ENCODE measurements at places on chromosomes 7 and 10.

- peak; percentile 71 for DNase-seq
Measured at GRCh38 chr7:30028216-30028748, at the start of gene PLEKHA8. PLEKHA8 (plus strand) TSS chr7:30028412; CDS start chr7:30028763, 351 bp downstream.

GRCh38 chr7:41889040-41889439 is 186.2 kb upstream of the INHBA start:
- no peak for DNase-seq

DNA sequence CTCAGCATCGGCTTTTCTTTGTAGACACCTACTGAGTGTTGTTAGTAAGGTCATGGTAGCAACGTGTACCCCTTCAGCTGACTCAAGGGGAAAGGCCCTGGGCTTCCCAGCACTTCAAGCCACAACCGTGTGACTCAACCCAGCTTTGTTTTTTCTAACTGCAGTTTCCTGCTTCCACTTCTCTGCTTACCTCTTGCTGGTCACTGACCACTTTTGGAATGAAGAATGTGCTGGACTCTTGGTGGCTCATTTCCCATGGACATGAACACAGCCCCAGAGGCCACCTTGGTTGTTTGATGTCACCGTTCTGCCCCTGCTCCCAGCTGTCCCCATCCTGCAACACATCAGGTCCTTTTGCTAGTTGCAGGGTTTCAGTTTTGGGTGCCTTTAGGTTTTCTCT is 69.5 kb upstream of the ZNF438 start:
- no peak for DNase-seq

- no peak for DNase-seq
Measured at GRCh38 chr10:30915146-30915545, 116.5 kb downstream of the ZNF438 start.

GRCh38 chr7:112790586-112791003 is 402 bp upstream of the TMEM168 start:
- no peak for DNase-seq

DNA sequence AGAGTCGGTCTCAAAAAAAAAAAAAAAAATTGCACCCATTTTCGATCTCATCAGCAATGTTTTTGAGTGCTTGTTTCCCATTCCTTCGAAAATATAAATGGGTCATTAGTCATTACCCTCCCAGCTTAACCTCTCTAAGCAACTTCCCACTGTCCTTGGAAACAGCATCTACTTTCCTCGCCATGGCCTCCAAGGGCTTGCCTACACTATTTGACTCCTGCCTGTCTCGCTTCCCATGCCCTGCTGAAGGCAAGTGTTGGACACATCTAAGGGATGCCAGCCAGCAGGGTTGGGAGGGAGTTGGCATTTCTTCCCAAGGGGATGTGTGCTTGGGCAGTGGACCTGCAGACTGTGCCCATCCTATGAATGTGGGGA is 12.7 kb upstream of the RHBDD2 start:
- DNase-seq: no peak

- no peak for DNase-seq
Measured at GRCh38 chr7:130135208-130136205, 65.2 kb downstream of the KLHDC10 start.

DNA sequence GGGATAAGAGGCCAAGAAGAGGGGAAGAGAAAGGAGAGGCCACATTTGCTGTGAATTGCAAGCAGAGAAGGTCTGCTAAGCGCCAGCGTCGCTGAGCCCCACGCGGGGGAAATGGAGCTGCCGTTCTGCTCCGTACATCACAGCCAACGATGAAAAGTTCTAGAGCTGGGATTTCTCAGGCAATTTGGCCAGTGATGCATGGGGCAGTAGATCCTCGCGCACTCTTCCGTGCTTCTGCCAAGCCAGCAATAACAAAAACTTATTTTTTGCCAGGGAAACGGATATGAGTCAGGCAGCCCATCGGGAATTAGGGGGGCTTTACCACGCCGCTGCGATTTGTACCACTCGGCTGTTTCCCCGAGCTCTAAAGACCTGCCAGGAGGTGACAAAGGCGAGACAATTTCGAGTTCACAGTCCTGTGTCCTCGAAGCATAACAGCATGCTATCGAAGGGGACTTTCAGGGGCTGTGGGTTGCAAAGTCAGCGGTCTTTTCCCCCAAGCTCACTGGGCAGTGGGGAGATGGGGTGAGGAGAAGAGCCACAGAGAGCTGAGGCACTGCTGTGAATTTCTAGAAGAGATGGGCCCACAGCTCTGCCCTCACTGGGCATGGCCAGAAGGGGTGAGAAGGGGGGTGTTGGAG is 30.0 kb upstream of the SLF2 start:
- DNase-seq: no peak

DNA sequence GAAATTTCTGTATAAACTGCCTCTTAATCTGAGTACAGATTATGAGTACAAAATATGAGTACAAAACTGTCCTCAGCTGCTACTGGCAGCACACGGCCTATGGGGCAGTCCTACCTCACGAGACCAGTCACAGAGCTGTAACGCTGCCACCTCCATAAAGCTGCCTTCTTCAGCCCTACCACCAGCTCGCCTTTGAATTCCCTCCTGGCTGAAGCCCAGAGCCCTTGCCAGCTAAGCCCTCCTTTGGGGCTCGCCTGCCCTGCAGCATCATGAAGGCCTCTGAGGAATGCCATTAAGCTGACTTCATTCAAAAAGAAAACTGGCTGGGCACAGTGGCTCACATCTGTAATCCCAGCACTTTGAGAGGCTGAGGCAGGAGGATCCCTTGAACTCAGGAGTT is 180.0 kb upstream of the SH2B2 start:
- DNase-seq: no peak

- no peak for DNase-seq
Measured at GRCh38 chr10:90319188-90319914, 538.5 kb downstream of the HTR7 start.

GRCh38 chr7:3888096-3888495 is 587.0 kb downstream of the SDK1 start:
- DNase-seq: no peak

DNA sequence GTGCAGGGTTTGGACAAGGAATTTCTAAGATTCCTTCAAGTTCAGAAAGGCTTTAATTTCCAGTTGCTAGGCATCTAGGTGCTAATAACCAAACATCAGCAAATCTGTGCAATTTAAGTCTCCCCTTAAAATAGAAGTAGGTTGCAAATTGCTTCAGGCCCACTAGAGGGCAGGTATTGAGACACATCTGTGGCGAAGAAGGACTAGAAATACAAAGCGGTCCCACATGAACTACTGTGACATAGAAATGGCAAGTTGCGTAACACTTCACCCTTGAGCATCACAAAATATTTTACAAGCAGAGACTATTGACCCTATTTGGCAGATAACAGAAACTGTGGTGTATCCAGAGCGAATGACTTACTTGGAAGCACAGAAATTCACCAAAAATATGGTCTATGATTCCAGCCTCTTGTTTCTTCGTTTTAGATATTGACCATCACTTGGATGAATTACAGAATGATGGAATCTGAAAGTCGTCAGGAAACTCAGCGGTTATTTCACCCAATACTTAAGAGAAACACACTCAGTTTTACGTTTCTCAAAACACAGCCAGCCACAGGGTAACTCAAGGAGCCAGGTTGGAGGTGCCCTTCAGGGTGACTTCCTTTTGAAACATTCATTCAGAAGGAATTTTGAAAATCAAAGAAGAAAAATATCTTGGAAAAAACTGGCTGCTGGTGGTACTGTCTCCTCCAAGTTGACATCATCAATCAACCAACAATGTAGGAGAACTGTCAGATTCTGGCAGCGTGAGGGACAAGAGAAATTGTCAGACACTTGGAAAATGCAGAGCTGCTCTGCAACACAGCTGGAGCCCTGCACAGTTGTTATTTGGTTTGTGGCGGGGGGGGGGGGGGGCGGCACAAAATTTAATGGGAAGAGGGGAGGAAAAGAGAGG is 256.3 kb upstream of the MINDY3 start:
- no peak for DNase-seq

DNA sequence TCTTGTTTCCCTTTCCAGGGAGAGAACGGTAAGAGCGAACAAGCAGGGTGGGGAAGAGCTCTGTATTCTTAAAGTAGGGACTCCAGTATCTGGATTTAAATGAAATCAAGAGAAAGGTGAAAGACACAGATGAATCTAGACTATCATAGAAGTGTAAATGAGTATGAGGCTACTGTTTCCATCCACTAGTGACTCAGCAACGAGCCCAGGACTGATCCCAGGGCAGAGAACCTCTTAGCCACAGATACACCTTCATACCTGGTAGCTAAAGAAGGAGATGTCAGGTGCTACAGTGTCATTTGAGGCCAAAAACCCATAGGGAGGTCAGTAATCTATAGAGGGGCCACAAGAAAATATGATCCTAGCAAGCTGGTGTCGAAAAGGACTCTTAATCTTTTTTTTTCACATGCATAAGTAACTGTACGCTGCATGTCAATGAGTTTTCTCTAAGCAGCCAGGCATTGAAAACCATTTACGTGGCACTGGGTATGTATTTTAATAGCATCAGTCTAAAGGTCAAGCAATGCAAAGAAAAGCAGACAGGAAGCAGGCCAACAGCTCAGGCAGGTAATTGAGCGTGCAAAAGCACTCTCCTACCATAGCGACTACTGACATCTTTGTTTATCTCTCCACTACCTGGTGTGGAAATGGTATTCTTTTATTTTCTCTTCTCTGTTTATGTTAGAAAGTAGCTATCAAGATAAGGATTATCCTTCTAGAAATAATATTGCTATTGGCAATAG is 91.5 kb upstream of the EGR2 start:
- no peak for DNase-seq

- DNase-seq: no peak
Measured at GRCh38 chr10:49365275-49365674, 30.6 kb downstream of the DRGX start.

DNA sequence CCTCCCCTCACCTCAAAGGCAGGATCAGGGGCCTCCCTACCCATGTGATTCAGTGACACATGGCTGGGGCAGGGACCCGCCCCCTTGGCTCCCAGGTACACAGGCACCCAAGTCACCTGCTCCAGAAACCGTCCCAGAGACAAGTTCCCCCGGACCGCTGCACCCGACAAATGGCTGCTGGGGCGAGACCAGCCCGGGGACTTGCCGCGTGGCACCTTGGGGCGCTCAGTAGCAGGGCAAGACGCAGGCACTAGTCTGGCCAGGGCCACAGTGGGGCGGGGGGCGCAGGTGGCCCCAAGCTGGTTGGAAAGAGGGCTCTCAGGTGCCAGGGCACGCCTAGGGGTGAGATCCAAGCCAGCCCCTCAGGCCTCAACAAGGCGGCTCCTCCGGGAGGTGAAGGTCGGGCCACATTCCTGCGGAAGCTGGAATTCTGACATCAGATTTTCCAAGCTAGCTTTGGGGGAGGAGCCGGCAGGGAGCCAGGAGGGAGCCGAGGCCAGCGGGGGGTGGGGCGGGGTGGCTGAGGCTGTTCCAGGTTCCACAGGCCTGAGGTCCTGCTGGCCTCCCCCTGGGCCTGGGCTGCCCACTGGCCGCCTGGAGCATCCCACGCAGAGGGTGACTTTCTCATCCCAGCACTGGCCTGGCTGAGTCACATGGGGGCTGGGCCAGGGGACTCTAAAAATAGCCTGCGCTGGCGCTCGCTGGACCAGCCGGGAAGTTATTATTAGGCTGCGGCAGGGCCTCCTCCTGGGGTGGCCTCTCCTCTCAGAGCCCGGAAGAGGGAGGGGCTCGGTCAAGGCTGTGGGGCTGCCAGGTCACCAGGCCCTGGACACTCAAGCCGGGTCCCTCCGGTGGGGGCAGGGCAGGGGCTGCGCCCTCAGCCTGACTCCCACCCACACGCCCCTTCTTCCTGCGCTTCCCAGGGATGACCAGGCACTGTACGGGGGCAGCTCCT is 20.5 kb upstream of the INPP5A start:
- no peak for DNase-seq

- no peak for DNase-seq
Measured at GRCh38 chr7:148791546-148791945, 92.5 kb downstream of the EZH2 start.

- peak; percentile 22 for DNase-seq
Measured at GRCh38 chr7:90988996-90989765, 275.1 kb upstream of the FZD1 start.

- no peak for DNase-seq
Measured at GRCh38 chr10:92690211-92690914, 608 bp downstream of the HHEX start.

GRCh38 chr7:145902123-145902522 is 214.5 kb upstream of the CNTNAP2 start:
- DNase-seq: no peak

- no peak for DNase-seq
Measured at GRCh38 chr10:118873091-118873737, 118.4 kb upstream of the CACUL1 start.

GRCh38 chr10:100984672-100985177 is 2.6 kb downstream of the MRPL43 start:
- DNase-seq: no peak

GRCh38 chr7:87517136-87517815 is 41.8 kb upstream of the ABCB4 start:
- DNase-seq: no peak

GRCh38 chr7:92769394-92769699 is 67.0 kb downstream of the CDK6 start:
- DNase-seq: no peak

DNA sequence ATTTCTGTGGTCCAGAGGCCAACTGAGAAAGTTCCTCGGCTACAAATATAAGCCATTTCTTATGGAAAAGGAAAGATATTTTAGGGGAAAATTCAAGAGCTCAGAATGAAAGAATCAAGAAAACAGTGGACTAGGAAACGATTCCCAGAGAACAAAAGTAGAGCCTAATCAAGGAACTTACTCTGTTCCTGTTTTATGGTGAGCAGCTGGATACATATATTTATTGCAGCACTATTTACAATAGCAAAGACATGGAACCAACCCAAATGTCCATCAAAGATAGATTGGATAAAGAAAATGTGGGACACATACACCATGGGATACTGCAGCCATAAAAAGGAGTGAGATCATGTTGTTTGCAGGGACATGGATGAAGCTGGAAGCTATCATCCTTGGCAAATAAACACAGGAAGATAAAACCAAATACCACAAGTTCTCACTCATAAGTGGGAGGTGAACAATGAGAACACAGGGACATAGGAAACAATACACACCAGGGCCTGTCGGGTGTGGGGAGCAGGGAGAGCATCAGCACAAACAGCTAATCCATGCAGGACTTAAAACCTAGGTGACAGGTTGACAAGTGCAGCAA is 298.7 kb downstream of the THSD7A start:
- no peak for DNase-seq

- DNase-seq: no peak
Measured at GRCh38 chr7:137774793-137775201, 72.0 kb downstream of the DGKI start.

- DNase-seq: no peak
Measured at GRCh38 chr7:35522697-35523096, 172.2 kb downstream of the HERPUD2 start.

- no peak for DNase-seq
Measured at GRCh38 chr7:158107806-158108205, 479.8 kb downstream of the PTPRN2 start.

DNA sequence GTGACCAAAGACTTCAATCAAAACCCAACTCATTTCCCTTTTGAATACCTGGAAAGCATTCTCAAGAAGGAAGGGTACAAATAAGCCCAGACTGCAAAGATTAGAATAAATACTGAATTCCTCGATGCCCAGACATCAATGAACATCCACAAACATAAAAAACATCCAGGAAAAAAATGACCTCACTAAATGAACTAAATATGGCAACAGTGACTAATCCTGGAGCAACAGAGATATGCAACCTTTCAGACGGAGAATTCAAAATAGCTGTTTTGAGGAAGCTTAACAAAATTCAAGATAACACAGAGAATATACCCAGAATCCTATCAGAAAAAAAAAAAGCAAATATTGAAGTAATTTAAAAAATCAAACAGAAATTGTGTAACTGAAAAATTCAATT is 43.2 kb downstream of the PCLO start:
- DNase-seq: no peak
